ENCODE measurements at places on chromosomes 7 and 10. TPM values are rescaled to one million over a fixed set of nuclear protein-coding genes. Genes with fewer than 3 reads are reported as not detected.

CCDC172 gene
- total RNA-seq = not detected

GRCh38 chr10:103660364-103661197 is 167.1 kb downstream of the NEURL1 start:
- peak; percentile 72 for DNase-seq

- DNase-seq = no peak
Observed at GRCh38 chr7:2353113-2353935, 1.3 kb upstream of the EIF3B start.

- DNase-seq = no peak
Observed at GRCh38 chr10:24971374-24971773, 19.0 kb upstream of the PRTFDC1 start.

DNA sequence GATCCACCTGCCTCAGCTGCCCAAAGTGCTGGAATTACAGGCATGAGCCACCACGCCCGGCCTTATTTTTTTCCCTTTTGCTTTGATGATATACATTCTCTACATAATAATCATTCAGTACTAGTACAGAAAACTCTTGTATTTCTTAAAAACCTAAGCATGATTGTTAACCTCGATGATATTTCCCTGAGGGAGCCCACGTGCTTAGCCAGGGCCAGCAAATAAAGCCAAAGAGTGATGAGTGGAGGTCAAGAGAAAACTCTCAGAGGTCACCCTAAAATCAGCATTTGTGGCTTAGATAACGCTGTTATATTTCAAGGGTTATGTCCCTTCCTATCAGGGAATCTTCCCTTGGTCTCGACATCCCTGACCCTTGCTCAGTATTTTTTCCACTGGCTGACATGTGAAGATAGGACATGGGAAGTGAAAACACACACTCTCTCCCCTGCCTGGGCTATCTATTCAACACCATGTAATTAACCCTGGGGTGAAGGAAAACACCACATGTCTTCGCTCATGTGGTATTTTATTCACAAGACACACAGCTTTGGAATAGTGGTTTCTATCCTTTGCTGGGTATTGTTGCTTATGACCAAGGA is 12.6 kb downstream of the FAM200A start:
- no peak for DNase-seq

DNA sequence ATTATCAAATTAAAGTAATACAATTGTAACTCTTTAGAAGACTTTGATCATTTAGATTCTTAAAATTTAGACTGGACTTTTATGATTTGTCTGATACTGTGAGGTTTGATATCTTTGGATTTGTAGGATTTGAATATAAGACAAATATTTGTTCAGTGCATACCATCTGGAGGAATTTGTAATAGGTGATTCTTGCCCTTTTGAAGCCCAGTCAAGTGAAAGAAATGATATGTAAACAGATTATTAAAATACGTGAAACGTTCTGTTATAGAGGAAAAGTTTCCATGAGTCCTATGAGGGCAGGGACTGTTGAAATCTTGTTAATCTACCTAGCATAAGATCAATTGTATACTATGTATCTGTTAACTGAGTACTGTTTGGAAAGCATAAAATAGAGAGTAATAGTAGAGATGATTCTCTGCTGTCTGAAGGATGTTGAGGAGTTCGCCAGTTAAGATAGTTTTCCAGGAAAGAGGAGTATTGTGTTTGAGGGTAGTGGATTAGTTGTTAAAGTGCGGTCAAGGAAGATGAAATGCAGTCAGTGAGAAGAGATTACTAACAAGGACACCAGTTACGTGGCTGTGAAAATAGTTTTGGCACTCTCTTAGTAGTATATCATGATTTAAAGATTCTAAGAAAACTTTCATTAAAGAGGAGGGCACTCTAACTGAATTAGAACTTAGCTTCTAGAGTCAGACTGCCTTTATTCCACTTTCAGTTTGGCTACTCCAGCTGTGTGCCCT is 14.4 kb downstream of the PDCD4 start:
- no peak for DNase-seq

GNAT3 gene
- total RNA-seq = not detected

GRCh38 chr10:52599551-52600200 is 172.9 kb downstream of the MBL2 start:
- no peak for DNase-seq

CPXM2 gene
- total RNA-seq = 0.45 TPM

DNA sequence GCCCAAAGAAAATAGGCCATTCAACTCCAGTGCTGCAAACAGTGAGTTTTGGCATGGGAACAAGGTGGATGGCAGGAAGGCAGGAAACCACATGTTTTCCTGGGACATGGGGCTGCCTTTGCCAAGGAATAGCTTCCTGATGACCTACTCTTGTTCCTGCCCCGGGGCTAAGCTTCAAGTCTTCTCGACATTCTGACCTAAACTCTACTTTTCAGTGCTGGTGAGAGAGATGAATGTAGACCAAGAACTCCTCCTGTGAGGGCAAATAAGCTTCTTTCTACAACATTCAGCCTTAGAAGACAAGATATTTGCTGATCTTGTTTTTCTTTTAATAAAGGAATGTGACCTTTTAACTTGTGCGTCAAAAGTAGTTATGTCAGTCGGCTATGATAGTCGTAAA is 199.0 kb downstream of the GPR37 start:
- DNase-seq = no peak

CUZD1 gene
- total RNA-seq = 1.6 TPM

DNA sequence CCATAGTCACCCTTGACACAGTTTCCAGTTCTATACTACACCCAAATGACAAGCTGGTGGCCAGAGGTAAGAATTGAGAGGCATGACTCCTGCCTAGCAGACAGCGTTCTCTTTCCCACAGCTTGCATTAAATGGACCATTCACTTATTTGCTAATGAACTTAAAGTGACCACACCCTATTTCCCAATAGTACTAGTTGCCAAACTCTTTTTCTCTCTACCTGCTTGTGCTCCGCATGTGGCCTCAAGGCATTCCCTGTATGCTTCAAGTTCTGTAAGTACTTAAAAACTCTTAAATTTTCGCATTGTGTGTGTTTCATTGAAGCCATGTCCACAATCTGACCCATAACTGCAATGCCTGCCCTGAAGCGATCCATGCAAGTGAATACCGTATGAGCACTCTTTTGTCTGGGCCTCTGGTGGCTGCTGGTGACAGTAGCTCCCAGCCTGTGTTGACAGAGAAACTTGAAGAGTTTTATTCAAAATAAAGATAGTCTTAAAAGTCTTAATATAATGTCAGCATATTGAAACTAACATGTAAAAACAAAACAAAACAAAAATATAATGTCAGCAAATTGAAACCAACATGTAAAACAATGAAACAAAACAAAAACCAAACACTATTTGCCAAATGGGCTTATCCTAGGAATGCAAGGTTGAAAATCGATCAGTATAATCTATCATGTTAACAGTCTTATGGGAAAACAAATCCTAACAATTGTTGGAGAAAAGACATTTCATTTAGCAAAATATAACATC is 73.6 kb downstream of the CCSER2 start:
- DNase-seq = no peak

GRCh38 chr7:151777908-151778670 is 98.8 kb downstream of the PRKAG2 start:
- DNase-seq = no peak

UCN3 gene
- total RNA-seq = not detected

- DNase-seq = peak; percentile 81
Observed at GRCh38 chr10:6050801-6051445, 11.2 kb downstream of the IL2RA start.

RAB11FIP2 gene
- 4.2 TPM for total RNA-seq

TCAF2 gene
- 2.9 TPM for total RNA-seq

GRCh38 chr7:136143271-136143670 is 166.1 kb upstream of the MTPN start:
- DNase-seq = no peak

DNA sequence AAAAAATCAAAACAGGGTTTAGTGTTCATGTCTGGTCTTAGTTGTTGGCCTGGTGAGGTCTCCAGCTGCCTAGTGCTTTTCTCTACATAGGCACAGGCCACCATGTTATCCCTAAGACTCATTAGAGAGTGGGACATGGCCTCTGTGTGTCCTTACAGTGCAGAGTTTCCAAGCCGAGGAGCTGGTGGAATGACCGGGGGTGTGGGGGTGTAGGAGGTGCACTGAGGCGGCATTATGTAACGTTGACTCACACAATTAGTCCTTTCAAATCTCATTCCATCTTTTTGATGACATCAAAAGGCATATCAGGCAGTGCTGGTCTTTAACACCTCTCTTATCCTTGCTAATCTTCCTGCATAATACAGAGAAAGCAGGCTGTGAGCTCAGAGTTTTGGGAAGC is 71.3 kb downstream of the MTPN start:
- DNase-seq = no peak

VSTM4 gene
- 2.7 TPM for total RNA-seq

GRCh38 chr10:6499974-6500373 is 80.1 kb downstream of the PRKCQ start:
- no peak for DNase-seq

NODAL gene
- total RNA-seq = not detected

DNA sequence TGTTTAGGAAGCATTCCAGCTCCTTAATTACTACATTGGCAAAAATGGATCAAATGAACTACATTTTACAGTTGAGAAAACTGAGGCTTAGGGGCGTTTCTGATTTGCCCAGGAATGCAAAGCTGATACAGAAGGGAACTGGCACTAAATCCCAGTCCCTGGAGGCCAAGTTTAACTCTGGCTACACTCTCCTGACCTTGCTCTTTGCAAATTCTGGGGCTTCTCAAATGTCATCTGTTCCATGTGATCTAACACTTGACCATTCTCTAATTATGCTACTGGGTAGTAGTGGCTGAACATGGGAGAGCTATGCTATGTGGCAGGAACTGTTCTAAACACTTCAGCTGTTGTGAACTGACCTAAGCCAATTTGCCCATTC is 11.3 kb upstream of the HABP2 start:
- peak; percentile 65 for DNase-seq

DNA sequence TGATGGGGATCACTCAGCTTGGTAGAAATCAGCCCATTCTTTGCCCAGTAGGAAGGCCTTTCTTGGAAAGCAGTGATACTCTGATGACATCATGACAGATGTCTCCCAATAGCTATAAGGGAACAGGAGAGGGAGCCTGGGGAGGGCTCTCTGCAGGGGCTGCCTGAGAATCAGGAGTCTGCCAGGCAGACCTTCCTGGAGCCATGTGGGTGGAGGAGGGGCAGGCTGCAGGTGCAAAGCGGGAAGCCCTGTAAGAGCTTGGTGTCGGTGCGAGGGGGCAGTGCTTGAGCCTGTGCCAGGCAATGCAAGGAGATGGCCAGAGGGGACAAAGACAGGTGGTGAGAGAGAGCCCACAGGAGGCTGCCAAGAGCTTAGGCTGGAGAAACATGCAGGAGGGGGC is 5.0 kb upstream of the TNS3 start:
- DNase-seq = no peak

DNA sequence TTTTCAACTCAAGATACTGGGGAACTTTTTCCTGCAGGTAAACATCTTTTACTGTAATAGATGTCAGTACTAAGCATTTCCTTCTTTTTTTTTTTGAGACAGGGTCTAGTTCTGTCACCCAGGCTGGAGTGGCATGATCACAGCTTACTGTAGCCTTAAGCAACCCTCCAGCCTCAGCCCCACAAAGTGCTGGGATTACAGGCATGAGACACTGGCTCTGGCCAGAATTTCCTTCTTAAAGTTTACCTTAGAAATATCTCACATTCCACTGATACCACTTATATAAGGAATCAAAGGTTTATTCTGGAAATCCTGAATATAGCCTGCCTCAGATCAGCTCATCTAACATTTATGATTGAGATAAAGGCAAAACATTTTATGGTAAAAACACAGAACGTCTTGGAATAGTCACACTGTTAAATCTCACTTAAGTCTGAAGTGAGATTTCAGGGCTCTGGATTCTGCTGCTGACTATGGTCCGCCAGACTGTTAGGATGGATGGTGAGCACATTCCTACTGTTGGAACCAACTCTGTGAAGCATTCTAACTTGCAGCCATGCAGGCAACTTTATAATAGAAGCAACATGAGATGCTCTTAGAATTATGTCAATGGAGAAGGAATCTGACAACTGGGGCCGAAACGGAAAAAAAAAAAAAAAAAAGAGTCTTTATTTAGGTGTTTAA is 151.9 kb downstream of the ZMYND11 start:
- no peak for DNase-seq

DNA sequence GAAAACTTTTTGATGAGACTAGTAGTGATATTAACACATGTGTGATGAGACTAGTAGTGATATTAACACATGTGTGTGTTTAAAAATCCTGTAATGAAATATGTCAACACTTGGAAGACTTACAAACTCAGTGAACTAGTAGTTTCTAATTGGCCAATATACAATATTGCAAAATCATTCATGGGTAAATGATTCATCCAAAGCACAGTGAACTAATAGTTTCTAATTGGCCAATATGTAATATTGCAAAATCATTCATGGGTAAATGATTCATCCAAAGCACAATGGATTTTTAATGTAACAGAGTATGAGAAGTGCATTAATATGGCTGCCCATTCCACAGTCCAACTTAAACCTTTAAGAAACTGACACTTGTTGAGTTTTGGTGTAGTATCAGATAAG is 77.8 kb downstream of the ATAD1 start:
- DNase-seq = no peak

FZD8 gene
- 5.7 TPM for total RNA-seq

DNA sequence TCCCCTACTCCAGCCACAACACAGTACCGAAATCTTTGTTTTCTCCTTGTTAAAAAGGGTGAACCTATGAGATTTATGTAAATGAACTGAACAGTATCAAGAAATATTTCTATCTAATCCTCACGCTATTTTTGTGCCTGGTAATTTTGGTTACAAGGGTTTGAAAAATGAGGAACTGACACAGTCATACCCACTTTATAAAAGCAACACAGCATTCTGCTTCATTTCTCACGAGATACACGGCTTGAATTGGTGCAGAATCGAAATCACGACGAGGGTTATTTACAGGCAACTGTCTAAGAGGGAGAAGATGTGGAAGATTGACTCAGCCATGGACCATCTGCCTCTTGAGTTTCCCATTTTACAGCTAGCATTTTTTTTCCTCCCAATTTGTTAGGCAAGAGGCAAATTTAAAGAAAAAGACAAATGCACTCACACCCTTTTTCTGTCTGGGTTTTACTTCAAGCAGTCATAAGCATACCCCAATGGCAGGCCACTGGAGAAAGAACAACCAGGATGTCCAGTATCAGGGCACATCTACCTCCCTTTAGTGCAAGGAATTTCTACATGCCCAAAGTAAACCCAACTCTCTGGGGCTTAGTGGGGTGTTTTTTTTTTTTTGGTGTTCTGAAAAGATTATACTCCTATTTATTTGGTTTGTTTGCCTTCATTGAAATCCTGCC is 108.1 kb downstream of the ITGB8 start:
- no peak for DNase-seq

DNA sequence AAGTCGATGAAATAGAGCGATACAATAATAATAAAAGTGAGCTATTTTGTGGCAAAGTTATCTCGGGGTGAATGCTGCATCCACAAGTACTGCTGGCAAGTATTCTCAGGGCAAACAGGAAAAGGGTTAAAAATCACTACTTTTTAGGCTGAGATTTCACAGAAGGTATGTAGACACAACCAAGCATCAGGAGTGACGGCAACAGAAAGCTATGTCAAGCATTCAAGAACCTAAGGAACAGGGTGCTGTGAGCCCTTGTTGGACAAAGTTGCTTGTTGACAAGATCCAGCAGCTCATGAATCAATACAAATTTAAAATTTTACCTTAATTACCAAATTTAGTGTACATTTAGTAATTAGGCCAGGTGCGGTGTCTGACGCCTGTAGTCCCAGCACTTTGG is 41.2 kb upstream of the C1QL3 start:
- DNase-seq = no peak

- DNase-seq = no peak
Observed at GRCh38 chr10:3701491-3701890, 83.5 kb downstream of the KLF6 start.

ARHGAP12 gene
- total RNA-seq = 11.3 TPM

PRSS37 gene
- total RNA-seq = not detected

Data from left lobe of liver (tissue), 2 donors.